Suprapubic skin (tissue), 4 donors: ENCODE measurements at places on chromosomes 13 and 19.

GRCh38 chr13:25966086-25966485 lies 85.7 kb downstream of the SHISA2 start:
- no peak for DNase-seq

- DNase-seq, result no peak
Observed at GRCh38 chr19:13195678-13196077, 45.5 kb downstream of the IER2 start.

DNA sequence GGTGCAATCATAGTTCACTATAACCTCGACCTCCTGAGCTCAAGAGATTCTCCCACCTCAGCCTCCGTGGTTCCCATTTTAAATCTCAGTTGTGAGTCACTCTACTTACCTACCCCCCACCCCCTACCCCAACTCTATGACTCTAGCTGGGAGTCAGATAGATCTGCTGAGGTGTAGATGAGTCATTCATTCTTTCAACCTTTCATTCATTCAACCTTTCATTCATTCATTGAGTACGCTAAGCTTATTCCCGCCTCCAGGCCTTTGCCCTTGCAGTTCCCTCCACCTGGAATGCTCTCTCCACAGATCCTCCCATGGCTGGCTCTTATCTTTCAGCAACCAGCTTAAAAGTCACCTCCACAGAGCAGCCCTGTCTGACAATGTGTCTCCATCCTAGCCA lies 1.1 kb upstream of the MAST1 start:
- DNase-seq, result no peak

GRCh38 chr13:94704377-94705080 lies 7.8 kb downstream of the SOX21 start:
- no peak for DNase-seq

DNA sequence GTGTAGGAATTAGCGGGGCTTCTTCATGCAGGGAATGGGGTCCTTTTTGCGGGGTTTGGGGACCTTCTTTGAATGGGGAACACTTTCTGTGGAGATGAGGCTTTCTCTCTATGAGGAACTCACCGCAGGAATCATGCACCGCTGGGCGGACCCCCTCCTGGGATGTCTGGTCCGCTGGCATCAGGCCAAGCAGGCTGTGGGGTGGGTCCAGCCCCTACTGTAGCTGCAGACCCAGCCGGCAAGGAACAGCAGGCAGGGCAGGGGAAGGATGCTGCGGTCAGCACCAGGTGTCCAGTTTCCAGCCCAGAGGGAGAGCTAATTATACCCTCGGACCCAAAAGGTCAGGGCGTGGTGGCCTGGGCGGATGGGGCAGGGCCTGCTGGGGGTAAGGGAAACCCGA lies 1.8 kb downstream of the MYBPC2 start:
- DNase-seq, result no peak

DNA sequence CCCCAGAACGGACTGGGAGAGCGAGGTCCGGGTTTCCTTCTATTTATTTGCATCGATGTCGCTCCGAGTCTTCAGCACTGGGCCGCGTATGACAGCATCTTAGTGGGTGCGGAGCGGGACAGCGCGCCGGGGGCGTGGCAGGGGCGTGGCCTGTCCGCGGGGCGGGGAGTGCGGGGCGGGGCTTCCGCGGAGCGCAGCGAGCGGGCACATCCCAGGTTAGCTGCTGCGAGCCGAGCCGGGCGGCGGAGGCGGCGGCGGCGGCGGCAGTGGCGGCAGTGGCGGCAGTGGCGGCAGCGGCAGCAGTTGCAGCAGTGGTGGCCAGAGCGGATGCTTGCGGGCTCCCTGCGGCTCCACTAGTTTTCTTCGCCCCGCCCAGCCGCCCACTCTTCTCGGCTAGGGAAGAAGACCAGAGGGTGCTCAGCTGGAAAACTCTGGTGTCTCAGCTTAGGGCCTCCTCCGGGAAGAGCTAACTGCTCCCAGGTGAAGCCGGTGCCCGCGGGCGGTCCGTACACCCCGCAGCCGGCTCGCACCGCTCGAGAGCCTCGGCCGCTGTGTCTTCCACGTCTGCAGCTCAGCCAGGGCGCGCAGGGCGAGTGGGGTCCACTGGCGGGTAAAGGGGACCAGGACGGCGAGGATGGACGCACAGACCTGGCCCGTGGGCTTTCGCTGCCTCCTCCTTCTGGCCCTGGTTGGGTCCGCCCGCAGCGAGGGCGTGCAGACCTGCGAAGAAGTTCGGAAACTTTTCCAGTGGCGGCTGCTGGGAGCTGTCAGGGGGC lies at the start of gene GPC5:
Gene GPC5, plus strand, starts transcription at position 209 of the 776 bp plus-strand sequence.
- DNase-seq, result no peak
